HT1080 (cell line): ENCODE measurements at places on chromosomes 1 and 21.

DNA sequence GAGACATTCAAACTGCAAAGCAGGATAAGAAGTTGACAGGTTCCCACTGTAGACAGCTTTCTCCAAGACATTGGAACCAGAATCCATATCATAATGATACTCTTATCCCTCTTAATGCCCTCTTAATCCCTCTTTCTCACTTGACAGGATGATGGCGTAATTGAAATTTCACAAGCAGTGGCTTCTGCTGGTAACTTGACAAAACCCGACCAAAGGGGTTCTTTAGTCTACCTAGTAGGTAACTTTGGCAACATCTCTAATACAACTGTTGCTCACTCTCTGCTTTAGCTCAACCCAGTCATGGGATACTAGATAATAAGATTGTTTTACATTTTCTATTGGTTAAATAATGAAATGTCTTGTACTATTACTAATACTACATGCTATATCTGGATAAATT, 34.7 kb downstream of the S100A10 start:
- no peak for DNase-seq

DNA sequence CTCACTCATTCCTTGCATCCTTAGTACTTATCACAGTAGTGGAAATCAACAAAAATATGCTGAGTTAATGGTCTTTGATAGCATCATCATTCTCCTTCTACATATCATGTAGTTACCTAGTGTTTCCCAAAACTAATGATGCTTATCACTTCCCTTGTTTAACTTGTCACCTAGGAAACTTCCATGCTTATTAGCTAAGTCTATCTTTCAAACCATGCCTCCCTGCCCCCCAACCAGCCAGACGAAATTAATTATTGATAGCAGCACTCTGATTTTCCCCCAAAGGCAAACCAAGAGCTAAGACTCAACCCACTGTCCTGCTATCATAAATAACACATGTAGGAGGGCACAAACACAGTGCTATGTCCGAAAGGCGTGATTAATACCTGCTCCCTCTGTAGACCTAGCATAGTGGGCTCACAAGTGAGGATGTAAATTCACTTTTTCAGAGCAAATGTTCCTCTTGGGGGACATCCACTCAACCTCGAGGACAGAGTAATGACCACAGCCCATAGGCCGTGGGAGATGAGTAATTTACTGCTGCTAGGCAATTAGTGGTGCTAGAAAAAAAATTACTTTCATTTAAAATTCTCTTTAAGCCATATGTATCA, 25.8 kb upstream of the LPAR3 start:
- no peak for DNase-seq

- DNase-seq, result no peak
Measured at GRCh38 chr1:15950763-15951295, 25.1 kb downstream of the ZBTB17 start.

DNA sequence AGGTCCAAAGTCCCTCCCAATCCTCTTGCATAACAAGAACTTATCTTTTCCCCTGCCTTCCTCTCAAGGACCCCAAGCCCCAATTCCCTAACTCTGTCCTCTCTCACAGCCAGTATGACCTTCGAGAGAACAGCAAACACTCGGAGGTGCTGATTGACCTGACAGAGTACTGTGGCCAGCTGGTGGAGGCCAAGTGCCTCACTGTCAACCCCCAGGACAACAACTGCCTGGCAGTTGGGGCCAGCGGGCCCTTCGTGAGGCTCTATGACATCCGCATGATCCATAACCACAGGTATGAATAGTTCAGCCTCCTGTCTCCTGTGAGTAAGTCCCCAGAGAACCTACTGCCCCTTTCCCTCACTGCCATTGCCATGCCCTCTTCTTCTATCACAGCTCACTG, 29.9 kb upstream of the TMEM222 start:
- peak; percentile 68 for DNase-seq

DNA sequence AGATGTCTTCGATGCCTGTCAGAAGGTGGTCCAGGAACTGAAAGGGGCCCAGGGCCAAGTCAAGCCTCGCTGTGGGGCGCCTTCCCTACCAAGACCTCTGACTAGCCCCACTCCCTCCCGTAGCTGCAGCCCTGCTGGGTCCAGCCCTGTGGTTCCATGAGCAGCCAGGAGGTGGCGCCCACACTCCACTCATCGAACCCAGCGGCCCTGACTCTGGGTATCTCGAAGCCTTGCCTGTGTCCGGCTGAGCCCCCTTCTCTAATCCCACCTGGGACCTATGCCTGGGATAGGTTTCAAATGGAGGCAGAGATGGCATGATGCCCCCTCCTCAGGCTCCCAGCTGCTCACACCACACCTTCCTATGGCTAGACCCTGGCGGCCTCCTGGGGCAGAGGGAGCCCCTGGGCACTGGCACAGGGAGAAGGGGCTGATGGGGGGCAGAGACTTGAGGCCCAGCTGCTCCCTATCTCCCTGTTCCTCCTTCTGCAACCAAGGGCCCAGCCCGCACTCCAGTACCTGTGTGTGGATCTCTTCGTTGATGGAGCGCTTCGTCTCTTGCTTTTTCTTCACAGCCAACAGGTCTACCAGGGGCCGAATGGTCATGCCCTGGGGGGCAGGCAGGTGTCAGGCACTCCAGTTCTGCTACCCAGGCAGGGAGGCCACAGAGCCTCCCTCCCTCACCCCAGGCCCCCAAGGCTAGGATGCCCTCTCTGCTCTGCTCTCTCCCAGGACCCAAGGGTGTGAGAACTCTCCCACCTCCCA, 52.0 kb downstream of the SLC9A1 start:
- peak; percentile 67 for DNase-seq

DNA sequence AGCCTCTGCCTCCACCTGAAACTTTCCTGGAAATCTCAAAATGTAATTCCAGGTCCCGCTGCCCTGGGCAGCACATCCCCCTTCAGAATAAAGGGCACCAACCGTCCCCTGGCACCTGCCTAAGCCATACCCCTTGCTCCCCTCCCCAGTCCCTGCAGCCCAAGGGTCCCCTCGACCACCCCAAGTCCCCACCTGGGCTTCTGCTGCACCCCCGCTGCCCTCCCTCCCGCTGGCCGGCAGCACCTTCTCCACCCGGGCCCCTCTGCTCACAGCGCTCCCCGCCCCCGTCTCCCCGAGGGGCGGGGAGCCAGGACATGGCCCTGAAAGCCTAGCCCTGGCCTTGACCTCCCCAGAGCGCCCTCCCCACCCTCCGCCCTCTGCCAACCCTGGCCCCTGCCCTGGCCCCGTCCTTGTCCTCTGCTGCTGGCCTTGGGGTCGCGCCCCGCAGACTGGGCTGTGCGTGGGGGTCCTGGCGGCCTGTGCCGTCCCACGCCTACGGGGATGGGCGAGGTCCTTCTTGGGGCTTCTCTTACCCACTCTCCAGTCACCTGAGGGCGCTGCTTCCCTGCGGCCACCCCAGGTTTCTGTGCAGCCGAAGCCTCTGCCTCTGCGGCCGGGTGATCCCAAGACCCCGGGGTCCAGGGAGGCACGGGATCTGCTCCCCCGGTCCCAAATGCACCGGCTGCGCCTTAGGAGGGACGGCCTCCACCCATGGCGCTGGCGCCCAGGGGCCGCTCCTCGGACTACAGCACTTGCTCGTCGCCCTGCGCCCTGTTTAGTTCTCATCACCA, 41.7 kb downstream of the WDR4 start:
- no peak for DNase-seq

- DNase-seq, result no peak
Measured at GRCh38 chr1:115768549-115768948, at the start of gene CASQ2. Gene CASQ2, minus strand, starts transcription at chr1:115768714. Its CDS starts 173 bp downstream, at chr1:115768541.

DNA sequence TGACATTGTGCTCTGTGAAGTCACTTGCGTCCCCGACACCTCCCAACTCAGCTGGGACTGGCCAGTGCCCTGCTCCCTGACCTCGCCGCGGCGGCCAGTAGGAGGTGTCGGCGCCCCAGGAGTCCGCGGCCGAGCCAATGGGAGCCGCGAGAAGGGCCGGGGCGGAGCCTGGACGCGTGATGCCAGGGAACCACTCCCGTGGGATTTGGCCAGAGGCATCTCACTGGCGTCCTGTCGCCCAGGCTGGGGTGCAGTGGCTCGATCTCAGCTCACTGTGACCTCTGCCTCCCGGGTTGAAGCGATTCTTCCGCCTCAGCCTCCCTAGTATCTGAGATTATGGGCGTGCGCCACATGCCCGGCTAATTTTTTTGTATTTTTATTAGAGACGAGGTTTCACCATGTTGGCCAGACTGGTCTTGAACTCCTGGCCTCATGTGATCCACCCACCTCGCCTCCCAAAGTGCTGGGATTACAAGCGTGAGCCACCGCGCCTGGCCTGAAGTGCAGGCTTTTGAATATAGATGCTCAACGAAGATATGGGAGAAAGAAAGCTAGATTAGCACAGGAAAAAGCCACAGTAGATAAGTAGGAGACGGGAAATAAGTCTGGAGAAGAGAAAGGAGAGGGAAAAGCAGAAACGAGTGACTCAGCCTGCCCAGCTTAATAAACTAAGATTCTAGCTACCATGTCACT, 38.0 kb downstream of the ZBTB8OS start:
- DNase-seq, result no peak

- DNase-seq, result no peak
Measured at GRCh38 chr1:203547147-203547546, 53.2 kb downstream of the OPTC start.

GRCh38 chr1:7313081-7313546, 458.0 kb upstream of the VAMP3 start:
- peak; percentile 46 for DNase-seq

GRCh38 chr1:246897302-246897701, 34.4 kb downstream of the AHCTF1 start:
- DNase-seq, result no peak

DNA sequence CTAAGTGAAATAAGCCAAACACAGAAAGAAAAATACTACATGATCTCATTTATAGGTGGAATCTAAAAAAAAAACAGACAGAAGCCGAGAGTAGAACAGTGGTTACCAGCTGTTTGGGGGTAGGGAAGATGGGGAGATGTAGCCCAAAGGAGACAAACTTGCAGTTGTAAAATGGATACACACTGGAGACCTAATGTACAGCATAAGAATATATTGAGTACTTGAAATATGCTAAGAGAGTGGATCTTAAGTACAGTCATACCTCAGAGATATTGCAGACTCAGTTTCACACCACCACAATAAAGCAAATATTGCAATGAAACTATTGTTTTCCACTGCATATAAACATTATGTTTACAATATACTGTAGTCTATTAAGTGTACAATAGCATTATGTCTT, 316.7 kb downstream of the LRRC40 start:
- DNase-seq, result no peak

GRCh38 chr21:45582128-45582527, 39.9 kb upstream of the SLC19A1 start:
- DNase-seq, result no peak

DNA sequence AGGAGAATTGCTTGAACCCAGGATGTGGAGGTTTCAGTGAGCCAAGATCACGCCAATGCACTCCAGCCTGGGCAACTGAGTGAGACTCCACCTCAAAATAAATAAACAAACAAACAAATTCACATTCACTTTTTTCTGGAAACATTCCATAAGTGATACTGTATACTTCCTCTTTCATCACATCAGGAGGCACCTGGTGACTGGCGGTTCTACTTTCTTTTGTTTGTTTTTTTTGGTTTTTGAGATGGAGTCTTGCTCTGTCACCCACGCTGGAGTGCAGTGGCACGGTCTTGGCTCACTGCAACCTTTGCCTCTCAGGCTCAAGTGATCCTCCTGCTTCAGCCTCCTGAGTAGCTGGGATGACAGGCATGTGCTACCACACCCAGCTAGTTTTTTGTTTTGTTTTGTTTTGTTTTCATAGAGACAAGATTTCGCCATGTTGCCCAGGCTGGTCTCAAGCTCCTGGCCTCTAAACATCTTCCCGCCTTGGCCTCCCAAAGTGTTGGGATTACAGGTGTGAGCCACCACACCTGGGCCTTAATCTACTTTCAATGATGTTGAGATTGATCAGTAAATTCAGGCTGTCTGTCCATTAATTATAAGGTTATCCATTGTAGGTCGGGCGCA, 10.7 kb downstream of the HAPLN2 start:
- DNase-seq, result no peak

GRCh38 chr1:206101351-206102045, 15.7 kb downstream of the AVPR1B start:
- DNase-seq, result no peak

GRCh38 chr1:226176870-226177269, 9.7 kb downstream of the ACBD3 start:
- no peak for DNase-seq

DNA sequence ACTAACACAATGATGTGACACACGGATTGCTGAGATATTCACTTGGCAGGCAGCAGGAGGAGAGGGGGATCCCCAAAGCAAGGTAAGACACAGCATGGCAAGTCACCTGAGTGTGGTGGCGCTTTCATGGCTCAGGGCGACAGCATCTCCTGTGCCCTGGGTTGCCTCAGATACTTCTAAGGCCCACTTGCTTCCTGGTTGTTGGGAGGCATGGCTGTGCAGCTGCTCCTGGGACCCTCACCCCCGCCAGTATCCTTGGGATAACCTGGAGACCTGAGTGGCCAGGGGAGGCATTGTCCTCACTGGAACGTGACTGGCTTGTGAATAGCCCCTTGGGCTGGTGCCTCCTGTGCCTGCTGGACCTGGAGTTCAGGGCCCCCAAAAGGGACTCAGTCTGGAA, 69.8 kb downstream of the STUM start:
- DNase-seq, result no peak

DNA sequence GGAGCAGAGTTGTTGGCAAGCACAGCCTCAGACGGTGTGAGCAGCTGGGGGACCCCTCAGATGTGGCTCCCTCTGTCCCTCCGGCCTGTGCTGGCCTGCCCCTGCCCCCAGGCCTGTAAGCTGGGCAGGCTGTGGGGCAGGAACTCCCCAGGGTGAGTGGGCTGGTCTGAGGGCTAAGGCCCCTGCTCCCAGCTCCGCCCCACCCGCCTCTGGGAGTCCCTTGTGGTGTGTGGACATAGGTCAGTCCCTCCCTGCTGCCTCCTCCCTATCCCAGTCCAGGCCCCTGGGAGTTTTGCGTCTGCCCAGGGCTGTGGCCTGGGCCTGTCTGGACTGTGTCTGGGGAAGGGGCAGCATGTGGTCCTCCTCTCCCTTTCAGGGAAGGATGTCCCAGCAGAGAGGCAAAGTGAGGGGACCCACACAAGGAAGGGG, 3.6 kb upstream of the VWA1 start:
- no peak for DNase-seq

GRCh38 chr1:53619367-53620060, 119.5 kb downstream of the GLIS1 start:
- DNase-seq, result no peak

DNA sequence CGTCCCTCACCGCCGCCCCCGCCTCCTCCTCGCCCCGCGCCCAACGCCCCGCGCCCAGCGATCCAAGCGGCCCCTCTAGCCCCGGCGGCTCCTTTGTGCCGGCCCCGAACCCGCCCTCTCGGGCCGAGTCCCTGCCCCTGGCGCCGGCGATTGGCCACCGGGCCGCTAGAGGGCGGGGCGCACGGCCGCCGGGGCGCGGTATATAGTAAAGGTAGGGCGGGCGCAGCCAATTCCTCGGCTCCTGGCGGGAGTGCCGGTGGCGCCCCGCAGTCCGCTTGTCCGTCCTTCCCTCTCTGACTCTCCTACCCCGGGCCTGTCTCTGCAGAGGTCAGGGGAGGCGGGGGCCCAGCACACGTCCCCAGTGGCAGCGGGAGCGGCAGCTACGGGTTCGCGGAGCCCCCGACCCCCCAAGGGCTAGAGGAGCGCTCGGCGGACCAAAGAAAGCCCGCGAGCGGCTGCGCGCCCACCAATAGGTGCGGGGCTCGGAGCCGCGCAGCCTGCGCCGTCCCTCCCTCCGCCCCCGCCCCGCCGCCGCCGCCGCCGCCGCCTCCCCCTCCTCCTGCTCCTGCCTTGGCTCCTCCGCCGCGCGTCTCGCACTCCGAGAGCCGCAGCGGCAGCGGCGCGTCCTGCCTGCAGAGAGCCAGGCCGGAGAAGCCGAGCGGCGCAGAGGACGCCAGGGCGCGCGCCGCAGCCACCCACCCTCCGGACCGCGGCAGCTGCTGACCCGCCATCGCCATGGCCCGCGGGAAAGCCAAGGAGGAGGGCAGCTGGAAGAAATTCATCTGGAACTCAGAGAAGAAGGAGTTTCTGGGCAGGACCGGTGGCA, at the start of gene ATP1B1:
TSS of gene ATP1B1 (plus strand) at position 596 of the 826 bp plus-strand sequence. CDS start at position 736, 140 bp downstream.
- DNase-seq, result peak; percentile 87
